IPS-NIHi11 (cell line): ENCODE measurements at places on chromosomes 16 and 17.

- DNase-seq: peak; percentile 96
These were observed at the start of gene MLST8 for GRCh38 chr16:2205104-2205966. Gene MLST8, plus strand, starts transcription at chr16:2205454. Its CDS starts 632 bp downstream, at chr16:2206086.

DNA sequence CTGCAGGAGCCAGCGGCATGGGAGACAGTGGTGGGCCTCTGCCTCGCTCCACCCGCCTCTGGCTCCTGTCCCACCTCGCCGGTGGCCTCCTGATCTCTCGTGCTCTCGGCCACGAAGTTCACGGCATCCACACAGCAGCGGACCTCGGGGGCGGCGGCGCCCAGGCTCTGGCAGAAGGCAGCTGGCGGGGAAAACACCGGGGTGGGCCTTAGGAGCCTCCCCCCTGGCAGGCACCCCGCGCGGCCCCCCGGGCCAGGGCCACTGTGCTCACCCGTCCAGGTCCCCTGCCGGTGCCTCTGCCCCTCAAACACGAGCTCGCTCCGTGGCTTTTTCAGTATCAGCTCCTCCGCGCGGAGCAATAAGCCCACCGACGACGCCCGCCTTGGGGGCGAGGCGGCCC lies 409 bp upstream of the C17orf107 start:
- no peak for DNase-seq

DNA sequence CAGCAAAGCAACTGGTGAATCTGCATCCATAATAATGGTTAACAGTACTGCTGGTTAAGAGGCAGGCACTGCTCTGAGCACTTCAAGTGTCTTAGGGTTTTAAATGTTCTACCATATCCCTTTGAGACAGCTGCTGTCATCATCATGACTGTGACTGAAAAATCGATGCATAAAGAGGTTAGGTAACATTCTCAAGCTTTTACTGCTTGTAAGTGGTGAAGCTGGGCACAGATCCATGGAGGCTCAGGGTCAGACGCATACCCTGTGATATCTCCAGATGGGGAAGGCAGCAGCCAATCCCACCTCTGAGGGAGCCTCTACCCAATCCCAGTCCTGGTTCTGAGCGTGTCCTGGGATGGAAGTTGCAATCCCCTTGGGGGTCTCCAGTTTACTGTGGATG lies 57.6 kb upstream of the SOX9 start:
- no peak for DNase-seq

DNA sequence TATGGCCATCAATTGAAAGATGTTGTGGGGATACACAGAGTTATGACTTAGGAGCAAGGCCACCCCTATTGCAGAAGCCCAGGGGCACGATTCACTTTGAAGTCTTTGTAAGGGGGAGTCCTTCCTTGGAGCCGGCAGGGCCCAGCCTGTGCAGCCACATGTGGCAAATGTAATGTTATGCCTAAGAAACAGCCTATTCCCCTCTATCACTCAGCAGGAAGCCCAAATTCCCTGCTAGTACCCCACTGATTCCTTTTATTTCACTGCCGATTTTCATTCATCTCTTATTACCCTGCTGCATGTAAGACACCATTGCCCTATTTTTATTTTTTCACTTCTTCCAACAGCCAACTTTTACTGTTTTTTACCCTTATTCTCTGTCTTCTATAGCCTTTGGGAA lies 233.2 kb downstream of the PMP22 start:
- peak; percentile 21 for DNase-seq

DNA sequence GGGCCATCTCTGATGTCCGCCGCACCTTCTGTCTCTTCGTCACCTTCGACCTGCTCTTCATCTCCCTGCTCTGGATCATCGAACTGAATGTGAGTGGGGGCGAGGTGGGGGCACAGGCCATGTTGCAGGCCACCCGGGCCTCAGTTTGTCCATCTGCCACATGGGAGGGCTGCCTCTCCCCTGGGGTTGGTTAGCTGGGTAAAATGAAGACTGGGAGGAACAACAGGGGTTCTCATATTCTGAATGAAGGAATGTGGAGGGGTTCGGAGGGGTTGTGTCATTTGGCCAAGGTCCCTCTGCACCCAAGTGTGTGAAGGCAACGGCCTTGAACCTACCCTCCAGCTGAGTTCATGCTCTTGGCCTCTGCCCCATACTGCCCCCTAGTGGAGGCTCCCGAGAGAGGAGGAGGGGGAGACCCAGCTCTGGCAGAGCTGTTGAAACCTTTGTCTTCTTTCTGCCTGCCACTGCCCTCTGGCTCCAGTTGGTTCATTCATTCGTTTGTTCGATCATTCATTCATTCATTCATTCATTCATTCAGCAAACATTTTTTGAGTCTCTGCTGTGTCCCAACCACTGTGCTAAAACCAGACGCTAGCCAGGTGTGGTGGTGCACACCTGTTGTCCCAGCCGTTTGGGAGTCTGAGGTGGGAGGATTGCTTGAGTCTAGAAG lies 11.4 kb upstream of the TCAP start:
- DNase-seq: peak; percentile 92

DNA sequence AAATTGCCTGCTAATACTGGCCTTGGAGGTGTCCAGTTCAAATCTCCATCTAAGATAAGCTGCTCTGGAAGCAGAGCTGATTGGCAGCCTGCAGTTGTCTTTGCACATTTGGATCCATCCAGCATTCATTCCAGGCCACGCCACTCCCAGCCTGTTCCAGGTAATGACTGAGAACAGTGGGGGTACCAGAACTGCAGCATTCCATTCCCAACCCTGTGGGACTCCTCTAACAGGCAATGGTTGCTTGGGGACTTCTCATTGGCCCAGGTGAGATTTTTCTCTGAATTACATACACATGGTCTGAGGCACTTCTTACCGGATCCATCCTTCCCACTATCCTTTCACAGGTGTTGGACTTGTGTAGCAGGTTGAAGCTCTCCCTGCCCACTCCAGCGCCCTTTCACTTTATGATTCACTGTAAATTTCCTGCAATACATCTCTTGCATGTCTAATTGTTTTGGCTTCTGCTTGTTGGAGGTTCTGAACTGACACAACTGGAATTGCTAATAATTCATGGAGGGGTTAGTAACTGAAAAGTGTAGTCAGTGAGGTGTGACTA lies 206.1 kb upstream of the ZFHX3 start:
- DNase-seq: no peak

- DNase-seq: no peak
These were observed 222.9 kb upstream of the ASIC2 start for GRCh38 chr17:33515974-33516373.

- DNase-seq: peak; percentile 35
These were observed 147.8 kb upstream of the RPL38 start for GRCh38 chr17:74055508-74056160.

GRCh38 chr17:49146620-49147306 lies 14.2 kb downstream of the B4GALNT2 start:
- DNase-seq: no peak

DNA sequence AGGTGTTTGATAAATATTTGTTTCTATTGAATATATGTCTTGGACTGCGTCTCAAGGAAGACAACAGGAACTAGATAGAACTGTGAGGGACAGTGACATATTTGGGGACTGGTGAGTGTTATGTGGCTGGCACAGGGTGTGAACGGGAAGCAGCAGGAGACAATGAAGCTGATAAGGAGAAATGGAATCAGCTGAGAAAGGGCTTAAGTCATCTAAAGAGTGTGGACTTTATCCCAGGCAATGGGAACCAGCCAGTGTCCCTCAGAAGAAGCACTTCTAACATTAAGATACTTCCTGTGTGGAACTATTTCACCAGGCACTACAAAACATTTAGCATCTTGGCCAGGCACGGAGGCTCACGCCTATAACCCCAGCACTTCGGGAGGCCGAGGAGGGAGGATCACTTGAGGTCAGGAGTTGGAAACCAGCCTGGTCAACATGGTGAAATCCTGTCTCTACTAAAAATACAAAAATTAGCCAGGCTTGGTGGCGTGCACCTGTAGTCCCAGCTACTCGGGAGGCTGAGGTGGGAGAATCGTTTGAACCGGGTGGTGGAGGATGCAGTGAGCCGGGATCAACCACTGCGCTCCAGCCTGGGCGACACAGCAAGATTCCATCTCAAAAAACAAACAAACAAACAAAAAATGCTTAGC lies 41.2 kb downstream of the ARHGAP17 start:
- DNase-seq: no peak

- DNase-seq: no peak
These were observed 67.1 kb upstream of the NLK start for GRCh38 chr17:27975146-27976011.
